ENCODE measurements at places on chromosomes 7 and 10.

DNA sequence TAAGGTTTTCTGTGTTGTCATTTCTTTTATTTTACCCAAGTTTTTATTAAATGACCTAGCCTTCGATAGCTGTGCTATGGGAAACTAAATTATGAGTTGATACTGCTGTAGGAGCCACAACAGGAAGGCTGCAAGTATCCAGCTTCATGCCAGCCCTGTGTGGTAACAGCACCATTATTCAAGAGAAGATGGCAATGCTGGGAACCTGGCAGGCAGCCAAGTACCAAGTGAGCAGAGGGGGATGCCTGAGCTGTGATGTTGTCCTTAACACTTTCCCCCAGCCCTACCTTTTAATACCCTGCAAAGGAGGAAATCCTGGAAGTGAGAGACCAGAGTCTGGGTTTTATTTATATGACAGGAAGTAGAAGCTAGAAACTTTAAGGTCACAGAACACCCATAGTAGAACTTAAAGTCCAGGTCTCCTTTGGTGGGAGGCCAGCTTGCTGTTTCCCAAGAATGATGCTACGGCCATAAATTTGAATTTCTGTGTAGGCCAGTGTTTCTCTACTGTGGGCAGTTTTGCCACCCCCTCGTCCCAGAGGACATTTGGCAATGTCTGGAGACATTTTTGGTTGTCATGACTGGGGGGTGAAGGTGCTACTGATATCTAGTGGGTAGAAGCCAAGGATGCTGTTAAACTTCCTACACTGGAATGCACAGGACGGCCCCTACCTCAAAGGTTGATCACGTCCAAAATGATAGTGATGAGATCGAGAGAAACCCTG is 9.2 kb upstream of the ATXN7L1 start:
- DNase-seq: no peak

DNA sequence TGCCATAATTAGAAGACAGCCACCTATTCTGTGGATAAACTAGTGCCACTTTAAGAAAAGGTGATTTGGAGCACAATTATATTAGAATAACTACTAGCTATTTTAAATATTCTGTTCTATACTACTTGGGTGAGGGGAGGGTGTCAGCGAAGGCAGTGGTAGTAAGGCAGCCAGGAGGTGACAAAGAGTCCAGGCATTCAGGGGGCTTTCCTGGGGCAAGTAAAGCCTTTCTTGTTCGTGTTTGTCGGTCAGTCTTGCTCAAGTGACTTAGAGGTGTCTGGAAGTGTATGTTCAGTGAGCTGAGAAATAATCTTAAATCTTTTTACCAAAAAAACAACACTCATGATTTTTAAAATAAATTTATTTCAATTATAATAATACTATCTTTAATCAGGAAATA is 34.4 kb downstream of the ADD3 start:
- no peak for DNase-seq

- no peak for DNase-seq
These were observed 35.2 kb upstream of the PDK4 start for GRCh38 chr7:95631527-95631926.

DNA sequence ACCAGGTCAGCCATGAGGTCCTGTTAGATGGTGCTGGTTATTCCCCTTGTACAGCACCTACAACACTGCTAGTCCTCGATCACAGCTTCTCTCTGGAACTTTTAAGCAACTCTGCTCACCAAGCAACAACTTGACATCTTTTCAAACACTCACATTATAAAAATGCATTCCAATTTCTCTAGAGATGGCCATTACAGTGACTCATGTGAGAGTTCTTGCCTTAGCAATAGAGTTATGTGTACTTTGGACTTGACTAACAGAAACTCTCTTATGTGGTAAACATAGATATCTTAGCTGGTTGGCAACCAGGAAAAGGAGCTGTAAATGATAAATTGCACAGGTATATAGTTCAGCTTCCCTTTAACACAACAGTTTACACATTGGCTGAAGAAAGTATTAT is 122.2 kb downstream of the PDE1C start:
- DNase-seq: no peak

DNA sequence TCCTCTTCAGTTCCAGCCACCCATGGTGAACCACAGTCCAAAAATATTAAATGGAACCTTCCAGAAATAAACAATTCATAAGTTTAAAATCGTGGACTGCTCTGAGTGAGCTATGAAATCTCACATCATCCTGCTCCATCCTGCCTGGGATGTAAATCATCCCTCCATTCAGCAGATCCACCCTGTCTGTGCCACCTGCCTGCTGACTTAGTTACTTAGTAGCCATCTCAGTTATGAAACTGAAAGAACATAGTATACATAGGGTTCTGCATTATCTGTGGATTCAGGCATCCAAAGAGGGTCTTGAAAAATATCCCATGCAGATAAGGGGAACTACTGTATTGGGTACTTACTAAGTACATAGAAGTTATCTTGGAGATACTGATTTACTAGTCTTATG is 89.0 kb downstream of the ST8SIA6 start:
- no peak for DNase-seq

DNA sequence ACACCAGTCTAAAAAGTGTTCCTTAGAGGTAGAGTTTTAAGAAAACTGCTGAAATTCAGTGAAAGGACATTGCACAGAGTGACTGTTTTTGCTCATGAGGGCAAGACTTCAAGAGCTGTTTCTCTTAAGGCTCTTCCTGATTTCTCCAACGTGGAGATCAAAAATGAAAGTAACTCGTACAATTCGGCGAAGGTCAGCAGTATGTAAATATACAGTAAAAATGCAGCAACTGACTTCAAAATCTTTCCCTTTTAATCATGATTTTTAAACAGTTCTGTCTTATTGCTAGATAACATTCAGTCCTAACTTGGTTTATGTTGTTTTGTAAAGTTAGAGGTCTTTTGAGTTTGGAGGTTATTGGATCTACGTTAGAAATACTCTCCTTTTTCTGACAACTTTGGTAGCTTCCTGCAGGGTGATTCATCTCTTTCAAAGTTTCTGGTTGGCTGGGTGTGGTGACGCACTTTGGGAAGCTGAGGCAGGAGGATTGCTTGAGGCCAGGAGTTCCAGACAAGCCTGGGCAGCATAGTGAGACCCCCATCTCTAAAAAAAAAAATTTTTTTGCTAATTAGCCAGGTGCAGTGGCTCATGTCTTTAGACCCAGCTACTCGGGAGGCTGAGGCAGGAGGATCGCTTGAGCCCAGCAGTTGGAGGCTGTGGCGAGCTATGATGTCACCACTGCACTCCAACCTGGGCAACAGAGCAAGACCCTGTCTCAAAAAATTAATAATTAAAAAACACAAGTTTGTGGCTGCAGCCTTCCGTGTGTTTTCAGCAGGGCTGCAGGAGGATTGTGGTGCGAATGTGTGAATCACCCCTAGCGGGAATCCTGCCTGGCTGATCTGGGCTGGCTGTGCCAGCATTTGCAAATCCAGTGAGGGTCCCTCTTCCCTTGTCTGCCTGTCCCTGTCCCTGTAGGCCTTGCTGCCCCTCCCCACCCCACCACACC is 29.2 kb upstream of the AP5Z1 start:
- DNase-seq: peak; percentile 39

DNA sequence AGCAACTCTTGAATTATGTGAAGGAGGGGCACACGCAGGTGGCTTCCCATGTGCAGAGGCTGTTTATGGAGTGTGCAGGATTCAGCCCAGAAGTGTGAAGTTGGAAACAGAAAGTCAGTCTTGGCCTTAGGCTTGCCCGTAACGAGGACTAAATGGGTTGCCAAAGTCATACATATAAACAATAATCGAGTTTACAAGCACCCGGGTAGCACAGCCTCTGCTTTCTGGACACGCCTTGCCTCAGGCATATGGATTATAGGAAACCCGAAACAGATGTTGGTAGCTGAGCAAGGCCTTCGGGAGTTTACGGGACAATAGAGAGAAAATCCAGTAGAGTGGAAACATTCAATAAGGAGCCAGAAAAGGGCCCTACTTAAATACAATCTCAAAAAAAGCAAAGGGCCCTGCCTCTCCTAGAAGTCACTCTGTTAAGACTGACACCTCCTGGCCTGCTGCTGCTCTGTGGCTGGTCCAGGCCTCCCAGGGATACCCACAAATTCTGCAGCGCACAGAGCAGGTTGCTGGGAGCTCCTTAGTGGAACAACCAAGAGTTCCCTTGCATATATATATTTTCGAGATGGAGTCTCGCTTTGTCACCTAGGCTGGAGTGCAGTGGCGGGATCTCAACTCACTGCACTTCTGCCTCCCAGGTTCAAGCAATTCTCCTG is 48.5 kb downstream of the SMKR1 start:
- no peak for DNase-seq

DNA sequence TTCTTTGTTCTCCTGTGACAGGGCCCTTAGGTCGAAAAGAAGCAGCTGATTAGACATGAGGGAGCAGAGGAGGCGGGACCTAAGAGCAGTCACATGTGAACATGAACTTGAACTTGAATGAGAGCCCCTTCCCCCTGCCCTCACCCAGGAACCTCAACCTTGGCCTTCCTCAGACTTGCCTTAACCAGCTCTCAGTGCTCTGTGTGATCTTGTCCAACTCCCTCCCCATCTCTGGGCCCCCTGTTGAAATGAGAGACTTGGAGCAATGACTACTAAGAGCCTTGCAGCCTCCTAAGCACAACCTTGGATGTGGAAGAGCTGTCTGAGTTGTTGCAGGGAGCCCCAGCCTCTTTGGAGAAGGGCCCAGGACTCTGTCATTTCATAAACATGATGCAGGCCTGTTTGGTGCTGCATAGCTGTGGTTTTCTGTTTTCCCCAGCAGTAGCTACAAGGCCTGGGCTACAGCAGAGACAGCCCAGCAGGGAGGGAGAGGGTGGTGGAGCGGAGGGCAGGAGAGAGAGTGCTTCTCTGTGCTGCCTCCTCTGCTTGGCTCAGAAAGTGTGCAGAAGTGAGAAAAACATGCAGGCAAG is 123.9 kb upstream of the ZMIZ1 start:
- no peak for DNase-seq

GRCh38 chr7:78326876-78327275 is 528.3 kb downstream of the PHTF2 start:
- no peak for DNase-seq

DNA sequence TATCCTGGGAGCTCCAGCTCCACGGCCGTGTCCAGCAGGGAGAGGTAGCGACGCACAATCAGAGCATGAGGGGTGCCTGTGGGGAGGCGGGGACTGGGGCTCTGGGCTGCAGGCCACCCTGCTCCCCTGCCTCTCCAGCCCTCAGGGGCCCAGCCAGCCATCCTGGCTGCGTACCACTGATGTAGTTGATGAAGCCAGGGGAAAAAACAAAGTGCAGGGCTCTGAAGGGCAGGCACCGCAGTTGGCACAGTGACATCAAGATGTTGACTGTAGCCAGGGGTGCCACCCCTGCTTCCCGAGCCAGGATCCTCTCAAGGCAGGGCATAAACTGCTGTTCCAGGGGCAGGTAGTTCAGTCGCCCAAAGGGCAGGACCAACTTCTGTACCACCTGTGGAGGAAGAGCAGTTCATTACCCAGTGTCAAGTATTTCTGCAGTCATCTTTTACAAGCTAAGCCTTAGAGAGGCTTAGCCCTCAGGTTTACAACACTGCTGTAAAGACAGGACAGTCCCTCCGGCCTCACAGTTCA is 2.8 kb downstream of the FASTK start:
- no peak for DNase-seq
